ENCODE measurements at places on chromosomes 13 and 19.

DNA sequence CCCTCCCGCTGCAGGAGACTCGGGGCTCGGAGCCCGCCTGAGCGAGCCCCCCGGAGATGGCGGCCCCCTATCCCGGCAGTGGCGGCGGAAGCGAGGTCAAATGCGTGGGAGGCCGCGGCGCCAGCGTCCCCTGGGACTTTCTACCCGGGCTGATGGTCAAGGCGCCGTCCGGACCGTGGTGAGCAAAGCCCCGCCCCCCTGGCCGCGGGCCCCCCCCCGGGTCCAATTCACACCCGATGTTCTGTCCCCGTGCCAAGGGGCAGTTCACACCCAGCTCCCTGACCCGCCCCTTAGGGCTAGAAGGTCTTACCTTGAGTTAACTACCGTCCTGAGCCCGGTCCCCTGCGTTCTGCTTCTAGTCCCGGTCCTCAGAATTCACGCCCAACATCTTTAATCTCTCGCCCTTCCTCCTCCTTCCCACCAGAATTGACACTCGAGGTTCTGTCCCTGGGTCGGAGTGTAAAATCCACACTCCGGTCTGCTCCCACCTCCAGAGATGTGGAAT is 1.4 kb downstream of the NPAS1 start:
- no peak for DNase-seq

DNA sequence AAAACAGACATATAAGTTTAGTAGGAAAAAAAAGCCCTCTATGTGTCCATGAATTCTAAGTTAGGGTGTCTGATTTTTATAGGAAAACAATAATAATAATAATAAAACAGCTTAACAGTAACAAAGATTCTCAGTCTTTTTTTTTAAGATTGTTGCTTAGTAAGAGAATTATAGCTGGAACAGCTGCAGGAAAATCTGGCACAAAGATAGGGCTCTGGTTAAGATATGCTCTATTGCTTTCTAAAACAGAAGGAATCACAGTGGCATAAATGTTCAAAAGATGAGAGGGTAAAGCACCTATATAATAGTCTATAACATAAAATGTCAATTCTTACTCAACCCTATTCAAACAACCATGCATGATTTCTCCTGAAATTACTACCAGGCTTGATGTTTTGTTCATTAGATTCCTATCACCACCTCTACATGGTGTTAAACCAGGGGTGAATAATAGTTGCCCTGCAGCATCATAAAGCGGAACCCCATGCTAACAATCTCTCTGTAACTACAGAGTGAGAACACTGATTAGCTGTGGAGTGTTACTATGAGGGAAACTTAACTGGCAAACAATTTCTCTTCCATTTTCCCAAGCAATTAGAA is 541.4 kb upstream of the MIR17HG start:
- DNase-seq = no peak

- DNase-seq = no peak
These were observed 47.1 kb downstream of the INSR start for GRCh38 chr19:7247155-7247554.

DNA sequence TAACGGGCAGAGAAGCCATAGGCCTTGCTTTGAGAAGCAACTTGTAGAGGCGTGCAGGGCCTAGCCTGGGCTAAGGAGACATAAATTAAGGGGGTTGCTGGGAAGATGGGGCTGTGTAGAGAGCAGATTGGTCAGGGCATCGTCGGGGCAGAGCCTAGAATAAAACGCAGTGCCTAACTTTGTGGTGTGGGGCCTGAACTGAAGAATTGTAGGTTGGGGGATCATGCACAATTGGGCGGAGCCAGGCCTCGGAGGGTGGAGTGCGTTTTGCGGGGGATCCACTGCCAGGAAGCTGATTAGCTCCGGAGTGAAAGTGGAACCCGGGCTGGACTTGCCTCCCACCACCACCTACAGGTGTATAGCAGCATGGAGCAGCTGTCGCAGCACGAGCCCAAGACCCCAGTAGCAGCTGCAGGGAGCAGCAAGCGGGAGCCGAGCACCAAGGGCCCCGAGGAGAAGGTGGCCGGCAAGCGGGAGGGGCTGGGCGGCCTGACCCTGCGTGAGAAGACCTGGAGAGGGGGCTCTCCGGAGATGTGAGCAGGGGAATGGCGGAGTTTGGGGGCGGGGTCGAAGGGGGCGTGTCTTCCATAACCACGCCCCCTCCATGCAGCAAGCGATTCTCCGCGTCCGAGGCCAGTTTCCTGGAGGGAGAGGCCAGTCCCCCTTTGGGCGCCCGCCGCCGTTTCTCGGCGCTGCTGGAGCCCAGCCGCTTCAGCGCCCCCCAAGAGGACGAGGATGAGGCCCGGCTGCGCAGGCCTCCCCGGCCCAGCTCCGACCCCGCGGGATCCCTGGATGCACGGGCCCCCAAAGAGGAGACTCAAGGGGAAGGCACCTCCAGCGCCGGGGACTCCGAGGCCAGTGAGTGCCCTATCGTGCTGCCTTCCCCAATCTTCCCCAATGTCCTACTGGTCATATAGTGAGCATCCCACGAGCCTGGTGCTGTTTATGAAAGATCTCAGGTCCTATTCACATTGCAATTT is 13.8 kb downstream of the DNASE2 start:
- peak; percentile 88 for DNase-seq

- DNase-seq = no peak
These were observed 40.1 kb downstream of the METTL21C start for GRCh38 chr13:102654756-102655155.

GRCh38 chr19:58035863-58036262 is 2.0 kb downstream of the ZSCAN1 start:
- no peak for DNase-seq

GRCh38 chr19:18765224-18765623 is 25.9 kb downstream of the COMP start:
- no peak for DNase-seq

DNA sequence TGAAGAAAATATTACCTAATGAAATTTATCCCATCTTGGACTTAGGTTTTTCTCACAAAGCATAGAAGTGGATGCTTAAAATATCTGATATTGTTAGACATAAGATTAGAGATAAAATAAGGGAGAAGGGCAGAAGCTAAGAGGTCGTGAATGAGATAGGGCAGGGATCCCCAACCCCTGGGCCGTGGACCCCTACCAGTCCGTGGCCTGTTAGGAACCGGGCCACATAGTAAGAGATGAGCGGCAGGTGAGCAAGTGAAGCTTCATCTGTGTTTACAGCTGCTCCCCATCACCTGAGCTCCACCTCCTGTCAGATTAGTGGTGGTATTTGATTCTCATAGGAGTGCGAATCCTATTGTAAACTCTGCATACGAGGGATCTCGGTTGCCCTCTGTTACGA is 202.9 kb downstream of the GPC5 start:
- no peak for DNase-seq

DNA sequence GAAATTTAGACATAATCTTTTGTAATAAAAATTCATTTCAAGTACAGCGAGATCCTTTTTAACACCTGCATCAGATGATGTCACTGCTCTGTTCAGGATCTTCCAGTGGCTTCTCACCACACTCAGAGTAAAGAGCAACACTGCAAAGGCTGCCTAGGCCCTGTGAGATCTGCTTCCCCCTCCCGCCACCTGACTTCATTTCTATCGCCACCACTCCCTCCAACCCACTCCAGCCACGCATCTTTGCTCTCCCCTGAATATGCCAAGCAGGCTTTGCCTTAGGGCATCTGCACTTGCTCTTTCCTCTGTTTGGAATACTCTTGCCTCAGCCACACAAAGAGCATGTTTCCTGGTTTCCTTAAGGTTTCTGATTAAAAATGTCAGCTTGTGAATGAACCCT is 58.3 kb downstream of the MBNL2 start:
- no peak for DNase-seq

DNA sequence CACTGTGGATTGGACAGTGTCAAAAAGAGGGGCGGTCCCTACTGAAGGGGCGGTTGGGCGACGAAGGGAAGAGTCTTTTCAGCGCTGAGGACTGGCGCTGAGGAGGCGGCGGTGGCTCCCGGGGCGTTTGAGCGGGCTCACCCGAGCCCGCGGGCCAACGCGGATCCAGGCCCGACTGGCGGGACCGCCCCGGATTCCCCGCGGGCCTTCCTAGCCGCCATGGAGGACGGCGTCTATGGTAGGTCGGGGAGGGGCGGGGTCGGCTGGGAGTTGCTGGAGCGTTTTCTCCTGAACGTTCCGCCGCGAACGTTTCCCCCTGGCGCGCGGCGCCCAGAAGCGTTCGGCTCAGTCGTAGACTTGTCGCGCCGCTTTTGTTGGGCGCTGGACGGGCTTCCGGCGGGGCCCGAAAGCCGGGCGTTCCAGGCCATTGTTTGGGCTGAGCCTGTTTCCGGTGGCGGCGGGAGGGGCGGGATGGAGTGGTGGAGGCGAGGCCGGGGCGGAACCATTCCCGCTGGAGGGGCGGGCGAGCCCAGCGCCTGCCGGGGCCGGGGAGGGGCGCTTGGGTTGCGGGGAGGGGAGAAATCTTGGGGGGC is at the start of gene CYTH2:
CYTH2 (plus strand) TSS at position 81 of the 593 bp plus-strand sequence; CDS start at position 220, 139 bp downstream.
- peak; percentile 86 for DNase-seq

GRCh38 chr19:46014941-46015686 is 7.7 kb downstream of the PGLYRP1 start:
- peak; percentile 62 for DNase-seq

DNA sequence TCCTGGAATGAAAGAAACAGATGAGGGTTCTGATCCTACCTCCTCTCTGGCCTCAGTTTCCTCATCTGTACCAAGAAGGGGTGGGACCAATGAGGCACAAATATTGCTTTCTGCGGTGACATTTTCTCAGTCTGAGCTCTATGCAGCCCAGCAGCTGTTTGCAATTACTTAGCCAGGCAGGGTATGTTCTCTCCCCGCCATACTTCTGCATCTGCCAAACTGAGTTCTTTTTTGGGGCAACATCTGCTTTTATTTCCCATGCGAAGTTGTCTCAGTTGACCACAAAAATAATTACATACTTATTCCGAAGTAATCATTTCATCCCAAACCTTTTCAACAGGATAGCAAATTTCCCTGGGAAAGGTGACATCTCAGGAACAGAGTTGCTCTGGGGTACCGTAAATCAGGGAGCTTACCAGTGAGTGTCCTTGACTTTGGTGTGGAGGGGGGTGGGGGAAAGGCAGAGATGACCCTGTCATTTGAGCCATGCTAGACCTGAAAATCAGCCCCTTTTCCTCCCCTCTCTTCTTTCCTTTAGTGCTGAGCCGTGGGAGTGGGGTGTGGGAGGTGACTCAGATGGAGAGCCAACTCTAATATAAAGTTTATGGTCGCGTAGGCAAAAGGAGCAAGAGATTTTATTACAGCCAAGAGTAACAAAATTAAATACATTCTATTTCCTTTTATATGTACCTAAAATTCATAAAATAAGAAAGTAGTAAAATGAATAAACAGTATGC is 165.7 kb upstream of the KL start:
- no peak for DNase-seq

DNA sequence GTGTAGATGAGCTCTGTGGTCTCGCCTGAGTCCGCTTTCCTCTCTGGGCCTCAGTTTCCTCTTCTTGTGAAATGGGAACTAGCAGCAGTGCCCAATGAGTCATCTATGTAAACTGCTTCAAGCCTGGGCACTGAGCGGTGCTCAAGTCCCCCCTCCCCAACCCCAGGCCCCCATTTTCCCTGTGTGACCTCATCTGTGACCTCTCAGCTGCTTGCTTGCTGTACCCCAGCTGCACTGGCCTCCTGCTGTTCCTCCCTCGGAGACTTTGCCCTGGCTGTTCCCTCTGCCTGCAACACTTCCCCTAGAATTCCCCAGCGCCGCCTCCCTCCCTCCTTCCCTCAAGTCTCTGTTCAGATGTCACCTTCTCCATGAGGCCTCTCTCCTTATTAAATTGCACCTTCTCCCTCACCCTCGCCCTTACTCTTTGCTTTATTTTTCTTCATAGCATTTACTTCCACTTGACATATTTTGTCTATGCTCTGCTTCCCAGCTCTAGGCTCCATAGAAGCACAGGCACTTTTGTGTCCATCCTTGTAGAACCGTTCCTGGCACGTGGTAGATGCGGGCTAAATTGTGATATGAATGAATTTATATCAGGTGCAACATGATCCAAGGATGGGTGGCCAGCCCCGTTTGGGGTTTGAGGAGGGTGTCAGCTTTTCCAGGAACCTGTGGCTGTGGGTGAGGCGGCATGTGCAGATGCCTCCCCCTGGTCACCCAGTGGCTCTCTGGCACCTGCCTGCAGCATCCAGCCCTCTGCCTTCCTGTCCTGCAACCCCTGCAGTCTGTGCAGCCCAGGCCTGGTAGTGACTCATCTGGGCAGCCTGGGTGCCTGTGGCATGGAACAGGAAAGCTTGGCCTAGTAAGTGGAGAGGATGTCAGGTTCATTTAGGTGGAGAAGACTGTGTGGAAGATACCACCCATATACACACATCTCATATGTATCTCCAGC is 26.3 kb downstream of the SIPA1L3 start:
- no peak for DNase-seq

- no peak for DNase-seq
These were observed 551.0 kb upstream of the NBEA start for GRCh38 chr13:34391076-34391475.

DNA sequence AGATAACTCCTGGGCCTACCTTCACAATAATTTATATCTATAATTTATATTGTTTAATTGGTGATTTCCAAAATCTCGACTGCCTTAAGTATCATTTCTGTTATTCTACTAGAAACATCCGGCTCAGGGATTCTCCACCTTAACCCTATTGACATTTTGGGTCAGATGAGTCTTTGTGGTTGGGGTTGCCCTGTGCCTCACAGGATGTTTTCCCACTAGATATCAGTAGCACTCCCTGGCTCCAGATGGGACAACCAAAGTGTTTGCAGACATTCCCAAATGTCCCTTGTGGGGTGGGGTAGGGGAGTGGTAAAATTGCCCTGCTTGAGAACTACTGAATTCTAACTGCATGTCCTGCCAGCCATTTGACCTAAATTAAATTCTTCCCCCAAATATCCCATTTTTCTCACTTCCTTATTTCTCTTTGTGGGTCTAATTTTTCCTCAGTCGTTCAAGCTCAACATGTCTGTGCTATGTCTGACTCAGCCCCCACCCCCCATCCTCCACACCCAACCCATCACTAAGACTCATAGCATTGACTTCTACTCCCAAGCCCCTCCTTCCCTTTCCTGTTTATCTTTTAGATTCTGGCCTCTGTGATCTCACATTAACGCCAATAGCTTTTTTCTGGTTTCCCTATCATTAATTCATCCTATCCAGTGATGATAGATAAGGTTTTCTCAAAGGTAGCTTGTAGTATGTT is 545.1 kb downstream of the EFNB2 start:
- no peak for DNase-seq

- DNase-seq = no peak
These were observed 10.8 kb downstream of the CLN5 start for GRCh38 chr13:77002590-77003190.

GRCh38 chr19:40908976-40909375 is 26.9 kb upstream of the CYP2A7 start:
- DNase-seq = peak; percentile 50

- DNase-seq = no peak
These were observed 122.8 kb downstream of the CRYL1 start for GRCh38 chr13:20402881-20403280.

- no peak for DNase-seq
These were observed 28.3 kb downstream of the KLF12 start for GRCh38 chr13:74105871-74106270.
